Activated B cell treated with CpG ODN at 0.5 μM for 24 hours (primary cell): ENCODE measurements at places on chromosomes 7 and 10.

DNA sequence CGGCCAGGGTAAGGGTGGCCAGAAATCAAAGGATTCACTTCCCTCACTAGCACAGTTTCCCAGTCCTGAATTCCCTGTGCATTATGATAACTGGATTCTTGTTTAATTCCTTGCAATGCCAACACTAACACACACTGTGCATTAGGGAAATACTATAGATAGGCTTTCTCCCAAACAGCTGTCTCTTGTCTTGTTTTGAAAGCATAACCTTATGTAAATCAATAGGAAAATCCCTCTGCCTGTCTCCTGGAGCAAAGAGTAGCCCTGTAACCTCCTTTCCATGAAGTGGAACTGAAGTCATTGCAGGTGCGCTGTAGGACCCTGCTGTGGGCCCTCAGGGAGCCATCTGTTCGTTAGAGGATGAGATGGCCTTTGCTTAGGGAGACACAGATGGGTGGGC lies 82.8 kb upstream of the FAM171A1 start:
- DNase-seq: no peak

DNA sequence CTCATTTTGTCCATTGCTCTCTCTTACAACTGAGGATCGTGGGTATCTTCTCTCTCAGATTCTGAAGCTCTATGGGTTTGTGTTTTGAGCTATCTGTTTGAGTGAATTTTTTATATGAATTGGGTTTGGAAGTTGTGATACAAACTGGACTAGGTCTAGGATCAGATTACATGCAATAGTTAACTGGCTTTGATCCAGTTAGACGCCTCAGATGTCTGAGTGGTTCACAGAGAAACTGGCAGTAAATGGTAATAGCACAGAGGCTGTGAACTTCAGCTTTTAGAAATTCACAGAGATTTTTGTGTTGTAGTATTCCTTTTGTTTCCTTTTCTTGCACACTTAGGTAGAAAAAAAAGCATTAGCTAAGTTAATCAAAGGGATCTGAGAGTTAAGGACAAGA lies 12.7 kb upstream of the DNMBP start:
- no peak for DNase-seq

GRCh38 chr7:101882005-101882421 lies 64.6 kb downstream of the CUX1 start:
- no peak for DNase-seq

DNA sequence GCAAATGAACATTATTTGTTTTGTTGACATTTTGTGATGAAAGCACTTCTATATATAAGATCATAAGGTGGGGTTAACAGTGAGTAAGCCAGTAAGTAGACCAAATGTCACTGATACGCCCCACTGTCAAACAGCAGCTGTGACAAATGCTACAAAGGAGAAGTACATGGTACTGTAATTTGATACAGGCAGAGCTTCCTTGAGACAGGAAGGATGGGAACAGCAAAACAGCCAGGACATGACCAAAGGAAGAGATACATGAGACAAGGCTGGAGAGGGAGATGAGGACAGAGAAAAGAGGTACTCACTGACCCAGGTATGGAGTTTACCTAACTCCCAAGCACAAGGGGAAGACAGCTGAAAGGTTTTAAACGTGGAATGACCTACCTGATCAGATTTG lies 127.0 kb downstream of the SRPK2 start:
- DNase-seq: no peak

DNA sequence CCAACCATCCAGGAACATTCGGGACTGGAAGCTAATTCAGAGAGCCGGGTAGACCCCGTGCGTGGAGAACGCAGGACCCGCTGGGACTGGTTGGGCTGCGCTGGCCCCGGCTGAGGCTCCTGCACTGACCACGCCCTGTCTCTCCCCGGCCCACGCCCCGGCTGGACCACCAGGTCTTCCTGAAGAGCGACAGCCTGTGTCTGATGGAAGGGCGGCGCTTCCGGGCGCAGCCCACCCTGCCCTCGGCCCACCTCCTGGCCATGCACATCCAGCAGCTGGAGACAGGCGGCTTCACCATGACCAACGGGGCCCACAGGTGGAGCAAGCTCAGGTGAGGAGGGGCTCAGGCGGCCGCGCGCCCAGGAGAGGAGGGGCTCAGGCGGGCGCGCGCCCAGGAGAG lies 10.2 kb upstream of the UTF1 start:
- no peak for DNase-seq

DNA sequence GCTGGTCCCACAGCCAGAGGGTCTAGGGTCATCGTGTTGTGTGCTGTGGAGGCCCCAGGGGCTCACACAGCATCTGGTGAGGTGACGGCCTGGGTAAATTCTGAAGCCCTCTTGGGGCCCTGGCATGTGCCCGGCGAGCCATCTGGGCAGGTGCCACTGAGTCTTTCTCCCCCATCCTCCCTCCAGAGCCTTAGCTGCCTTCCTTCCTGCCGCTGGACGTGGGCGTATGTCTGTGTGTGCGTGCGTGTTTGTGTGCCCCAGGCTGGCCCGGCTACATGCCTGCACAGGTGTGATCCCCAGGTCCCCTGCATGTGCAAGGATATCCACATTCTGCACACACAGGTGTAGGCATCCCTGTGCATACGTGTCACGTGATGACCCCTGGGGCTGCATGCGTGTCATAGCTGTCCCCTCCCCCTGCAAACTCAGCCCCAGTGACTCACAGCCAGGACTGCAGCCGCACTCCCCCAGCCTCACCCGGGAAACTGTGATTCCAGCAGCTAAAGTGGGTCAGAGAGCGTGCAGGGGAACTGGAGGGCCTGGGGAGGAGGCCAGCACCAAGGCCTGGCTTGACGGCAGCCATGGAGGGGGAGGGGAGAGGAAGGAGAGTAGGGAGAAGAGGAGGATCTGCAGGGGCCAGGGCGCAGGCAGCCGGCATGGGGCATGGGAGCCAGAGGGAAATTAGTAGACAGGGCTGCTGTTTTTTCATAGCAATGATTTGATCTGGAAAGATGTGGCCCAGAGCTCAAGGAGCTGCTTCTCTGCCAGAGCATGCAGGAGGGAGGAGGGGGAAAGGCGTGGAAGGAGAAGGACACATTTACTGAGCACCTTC lies 46.4 kb downstream of the ELFN1 start:
- DNase-seq: no peak

DNA sequence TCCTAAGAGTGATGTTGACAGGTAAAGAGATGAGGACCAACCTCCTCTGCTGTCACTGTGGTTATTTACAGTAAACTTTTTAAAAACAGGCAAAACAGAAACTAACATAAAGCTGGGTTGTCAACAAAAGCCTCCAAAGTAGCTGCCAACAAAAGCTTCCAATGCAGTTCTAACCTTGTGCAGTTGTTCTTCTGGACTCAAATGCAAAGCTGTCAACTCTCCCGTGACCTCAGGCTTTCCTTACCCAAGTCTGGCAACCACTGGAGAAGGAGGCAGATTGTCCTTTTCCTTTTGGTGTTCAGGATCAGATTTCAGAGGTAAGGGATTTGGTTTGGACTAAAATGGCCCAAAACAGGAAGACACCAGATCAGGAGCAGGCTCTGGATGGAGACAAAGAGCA lies 63.1 kb downstream of the DLG5 start:
- DNase-seq: no peak

- no peak for DNase-seq
Observed at GRCh38 chr7:73668103-73668885, 663 bp downstream of the VPS37D start.
